ENCODE measurements at places on chromosomes 11 and 22.

DNA sequence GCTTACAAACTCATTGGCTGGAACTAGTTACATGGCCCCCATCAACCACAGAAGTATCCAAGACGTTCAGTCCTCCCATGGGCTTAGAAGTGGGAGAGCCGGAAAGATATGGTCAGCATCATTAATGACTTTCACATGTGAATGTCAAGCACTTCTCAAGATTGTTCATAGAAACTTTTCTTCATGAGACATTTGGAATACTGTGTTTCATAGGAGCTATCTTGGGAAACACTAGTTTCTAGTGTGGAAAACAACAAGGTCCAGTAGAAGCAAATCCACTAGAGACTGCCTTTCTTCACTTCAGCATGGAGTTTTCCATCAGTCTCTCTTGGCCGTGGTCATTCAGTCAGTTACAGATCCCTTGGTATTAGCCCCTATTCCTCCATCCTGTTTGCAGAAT lies 160.9 kb downstream of the C11orf91 start:
- no peak for DNase-seq

DNA sequence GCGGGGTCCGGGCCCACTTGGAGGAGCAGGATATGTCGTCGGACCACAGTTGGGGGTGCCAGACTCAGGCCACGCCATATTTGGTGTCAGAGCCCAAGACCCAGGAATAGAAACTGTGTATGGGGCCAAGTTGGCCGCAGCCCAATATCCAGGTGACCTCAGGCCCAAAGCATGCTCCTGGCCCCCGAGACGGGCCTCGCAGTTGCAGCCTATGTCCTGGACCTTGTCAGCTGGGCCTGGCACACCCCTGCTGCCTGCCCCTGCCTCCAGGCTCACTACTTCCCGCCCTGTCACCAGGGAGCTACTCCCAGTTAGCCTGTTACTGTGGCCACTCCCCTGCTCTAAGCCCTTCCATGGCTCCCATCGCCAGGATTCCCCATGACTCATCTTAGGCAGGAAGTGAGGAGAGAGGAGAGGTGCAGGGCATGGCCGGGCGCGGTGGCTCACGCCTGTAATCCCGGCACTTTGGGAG lies 23.1 kb downstream of the A4GALT start:
- no peak for DNase-seq

GRCh38 chr11:94305146-94305545 lies 766 bp downstream of the IZUMO1R start:
- DNase-seq, result no peak

GRCh38 chr22:49141761-49142160 lies 685.9 kb downstream of the BRD1 start:
- DNase-seq, result no peak

DNA sequence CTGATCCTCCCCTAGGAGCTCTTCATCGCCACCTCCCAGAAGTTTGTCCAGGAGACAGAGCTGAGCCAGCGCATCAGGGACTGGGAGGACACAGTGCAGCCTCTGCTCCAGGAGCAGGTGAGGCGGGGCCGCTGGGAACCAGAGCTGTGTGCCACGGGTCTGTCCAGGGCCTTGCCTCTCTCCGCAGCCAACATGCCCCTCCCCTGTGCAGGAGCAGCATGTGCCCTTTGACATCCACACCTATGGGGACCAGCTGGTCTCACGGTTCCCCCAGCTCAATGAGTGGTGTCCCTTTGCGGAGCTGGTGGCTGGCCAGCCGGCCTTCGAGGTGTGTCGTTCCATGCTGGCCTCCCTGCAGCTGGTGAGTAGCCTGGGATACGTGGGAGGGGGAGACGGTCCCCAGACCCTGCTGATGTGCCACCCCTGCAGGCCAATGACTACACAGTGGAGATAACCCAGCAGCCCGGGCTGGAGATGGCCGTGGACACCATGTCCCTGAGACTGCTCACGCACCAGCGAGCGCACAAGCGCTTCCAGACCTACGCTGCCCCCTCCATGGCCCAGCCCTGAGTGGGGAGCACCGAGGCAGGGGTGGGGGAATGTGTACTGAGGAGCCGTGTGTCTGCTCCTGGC lies 2.5 kb downstream of the SCO2 start:
- DNase-seq, result no peak

DNA sequence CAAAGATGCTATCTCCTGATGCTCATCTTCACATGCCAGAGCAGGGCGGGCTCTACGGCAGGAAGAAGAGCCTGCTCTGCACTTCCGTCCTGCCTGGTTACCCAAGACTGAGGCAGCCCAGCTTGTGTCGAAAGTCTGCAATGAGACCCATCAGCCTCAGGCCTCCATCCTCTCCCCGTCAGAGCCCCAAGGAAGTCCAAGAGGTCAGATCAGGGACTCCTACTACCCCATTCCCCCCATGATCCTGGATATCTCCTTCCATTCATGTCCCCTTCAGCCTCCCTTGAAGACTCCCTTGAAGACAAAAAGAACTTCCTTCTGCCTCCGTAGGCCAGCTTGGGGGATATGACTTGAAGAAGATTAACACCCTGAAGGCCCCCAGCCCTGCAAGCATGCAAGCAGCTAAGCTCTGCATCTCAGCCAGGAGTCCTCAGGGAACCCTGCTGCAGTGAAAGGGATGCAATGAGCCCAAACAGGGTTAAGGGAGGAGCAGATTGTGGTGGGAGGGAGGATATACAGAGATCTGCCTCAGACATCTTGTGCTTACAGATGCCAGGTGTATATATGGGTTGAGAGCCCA lies 85.6 kb downstream of the TRIM29 start:
- DNase-seq, result no peak

DNA sequence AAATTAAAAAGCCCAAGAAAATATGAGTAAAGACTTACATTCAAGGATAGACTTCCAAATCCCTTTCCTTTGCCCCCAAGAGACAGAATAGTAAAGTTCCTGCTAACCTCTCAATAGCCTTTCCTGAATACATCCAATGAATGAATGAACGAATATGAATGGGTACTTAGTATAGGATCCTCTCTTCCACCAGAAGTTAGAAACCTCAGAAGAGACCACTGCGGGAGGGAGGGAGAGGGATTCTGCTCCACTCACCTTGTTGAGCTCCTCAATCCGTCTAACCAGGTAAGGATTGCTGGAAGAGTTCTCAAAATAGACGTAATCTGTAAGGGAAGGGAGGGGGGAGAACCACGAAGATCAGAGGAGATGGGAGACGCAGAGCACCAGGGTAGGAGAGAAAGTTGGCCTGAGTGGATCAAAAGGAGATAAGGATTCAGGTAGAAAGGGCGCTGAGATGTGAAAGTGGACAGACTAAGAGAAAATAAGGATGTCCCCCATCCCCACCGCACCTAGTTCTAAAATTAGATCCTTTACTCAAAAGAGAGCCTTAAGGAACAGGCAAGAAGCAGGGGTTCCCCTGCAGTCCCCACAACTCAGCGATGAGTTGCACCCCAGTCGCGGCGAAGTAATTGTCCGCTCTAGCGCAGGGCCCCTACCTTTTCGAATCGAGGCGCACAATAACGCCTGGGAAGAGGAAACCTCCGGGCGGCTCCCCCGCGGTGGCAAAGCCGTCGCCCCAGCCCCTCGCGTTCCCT lies 1.1 kb downstream of the MTA2 start:
- peak; percentile 32 for DNase-seq

- no peak for DNase-seq
Measured at GRCh38 chr11:123382555-123383074, 47.5 kb upstream of the GRAMD1B start.

DNA sequence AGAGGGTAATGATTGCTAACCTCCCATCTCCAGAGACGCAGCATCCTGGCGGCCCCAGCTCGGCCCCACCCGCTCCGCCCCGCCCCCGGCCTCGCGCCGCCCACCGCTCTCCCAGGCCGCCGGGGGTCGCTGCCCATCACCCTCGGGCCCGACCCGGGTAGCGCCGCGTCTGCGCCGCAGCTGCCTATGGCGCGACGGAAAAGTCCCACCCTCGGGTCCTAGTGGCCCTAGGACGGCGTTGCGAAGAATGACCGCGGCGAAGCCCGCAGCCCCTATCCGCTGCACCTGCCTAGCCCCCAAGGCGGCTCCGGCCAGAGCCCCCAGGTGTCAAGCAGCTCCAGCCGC lies 457 bp downstream of the CPSF7 start:
- DNase-seq, result peak; percentile 88

DNA sequence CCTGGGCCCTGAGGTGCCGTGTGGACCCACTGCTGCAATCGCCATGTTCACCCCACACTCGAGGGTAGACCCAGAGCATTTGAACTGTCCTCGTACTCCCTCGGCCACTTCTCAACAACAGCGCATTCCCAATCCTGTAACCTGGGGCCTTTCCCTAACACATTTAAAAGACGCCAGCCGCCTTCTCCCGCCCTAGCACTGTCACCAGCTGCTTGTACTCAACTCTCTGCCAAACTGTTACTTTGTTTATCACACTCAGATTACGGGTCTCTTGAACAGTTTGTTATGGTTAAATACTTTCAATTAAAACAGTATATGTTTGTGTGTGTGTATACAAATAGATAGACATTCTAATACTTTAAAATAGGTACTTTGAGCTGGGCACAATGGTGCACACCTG lies 20.7 kb downstream of the CDKN1C start:
- DNase-seq, result no peak

- DNase-seq, result peak; percentile 69
Measured at GRCh38 chr11:7688238-7688826, 15.0 kb upstream of the CYB5R2 start.

DNA sequence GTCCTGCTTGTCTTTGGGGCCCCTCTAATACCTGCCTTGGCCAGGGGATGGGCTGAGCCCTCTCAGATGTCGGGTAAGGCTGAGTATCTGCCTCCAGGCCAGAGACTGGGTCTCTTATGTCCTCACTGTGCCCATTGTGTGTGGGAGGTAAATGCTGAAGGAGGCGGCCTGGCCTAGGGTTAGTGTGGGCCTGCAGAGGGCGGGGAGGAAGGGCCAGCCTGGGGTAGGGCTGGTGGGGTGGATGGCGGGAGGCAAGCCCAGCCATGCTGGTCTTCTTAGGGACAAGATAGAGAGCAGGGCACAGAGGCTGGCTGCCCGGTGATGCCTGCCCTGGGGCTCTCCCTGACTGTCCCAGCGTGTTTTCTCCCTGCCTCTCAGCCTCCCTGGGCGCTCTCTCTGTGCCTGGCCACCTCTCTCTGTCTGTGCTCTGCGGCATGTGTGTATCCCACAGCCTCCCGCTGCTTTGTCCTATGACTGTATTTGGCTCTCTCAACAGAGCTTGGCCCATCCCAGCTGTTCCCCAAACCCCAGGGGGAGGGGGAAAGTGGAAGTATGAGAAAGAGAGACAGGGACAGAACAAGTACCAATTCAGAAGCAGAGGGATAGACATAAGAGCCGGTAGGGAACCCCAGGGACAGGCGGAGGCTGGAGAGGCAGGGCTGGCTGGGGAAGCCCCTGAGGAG lies 57.0 kb downstream of the PDE2A start:
- no peak for DNase-seq

- DNase-seq, result peak; percentile 28
Measured at GRCh38 chr11:118290923-118291322, 13.6 kb upstream of the CD3E start.

GRCh38 chr11:69981119-69981784 lies 96.9 kb upstream of the ANO1 start:
- DNase-seq, result no peak

DNA sequence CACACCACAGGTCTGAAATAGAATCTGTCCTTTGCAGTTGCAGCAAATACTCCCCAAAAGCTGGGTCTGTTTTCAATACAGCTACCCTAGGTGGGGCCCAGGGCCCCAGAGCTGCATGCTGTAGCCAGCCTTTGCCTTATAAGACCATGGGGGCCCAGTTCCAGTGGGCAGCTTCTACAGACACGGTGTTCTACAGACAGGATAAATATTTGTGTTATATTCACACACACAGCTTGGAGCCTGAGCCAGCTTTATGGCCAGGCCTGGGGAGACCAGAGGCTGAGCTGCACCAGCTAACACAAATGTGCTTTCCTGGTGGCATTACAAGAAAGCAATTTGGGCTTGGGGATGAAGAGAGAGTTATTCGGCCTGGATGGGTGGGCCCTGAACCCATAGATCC lies 151.8 kb upstream of the NCAM1 start:
- no peak for DNase-seq

GRCh38 chr22:44341431-44342346 lies 28.9 kb upstream of the SHISAL1 start:
- DNase-seq, result no peak

DNA sequence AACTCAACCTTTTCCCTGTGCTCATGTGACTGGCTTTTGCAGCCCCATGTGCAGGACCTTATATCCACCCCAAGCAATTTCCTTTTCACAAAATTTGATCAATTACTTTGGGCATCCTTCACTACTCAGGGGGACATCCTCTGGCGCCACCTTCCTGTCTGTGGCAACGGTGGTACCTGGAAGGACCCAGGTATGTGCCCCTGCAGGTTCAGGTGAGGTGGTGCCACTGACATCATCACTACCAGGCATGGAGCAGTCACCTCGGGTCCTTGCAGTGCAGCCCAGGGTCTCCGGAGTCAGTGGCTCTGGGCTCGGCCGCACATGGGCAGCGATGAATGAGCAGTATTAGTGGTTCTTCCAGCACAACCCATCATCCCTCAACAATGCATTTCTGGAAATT lies 37.7 kb upstream of the B3GAT1 start:
- no peak for DNase-seq

DNA sequence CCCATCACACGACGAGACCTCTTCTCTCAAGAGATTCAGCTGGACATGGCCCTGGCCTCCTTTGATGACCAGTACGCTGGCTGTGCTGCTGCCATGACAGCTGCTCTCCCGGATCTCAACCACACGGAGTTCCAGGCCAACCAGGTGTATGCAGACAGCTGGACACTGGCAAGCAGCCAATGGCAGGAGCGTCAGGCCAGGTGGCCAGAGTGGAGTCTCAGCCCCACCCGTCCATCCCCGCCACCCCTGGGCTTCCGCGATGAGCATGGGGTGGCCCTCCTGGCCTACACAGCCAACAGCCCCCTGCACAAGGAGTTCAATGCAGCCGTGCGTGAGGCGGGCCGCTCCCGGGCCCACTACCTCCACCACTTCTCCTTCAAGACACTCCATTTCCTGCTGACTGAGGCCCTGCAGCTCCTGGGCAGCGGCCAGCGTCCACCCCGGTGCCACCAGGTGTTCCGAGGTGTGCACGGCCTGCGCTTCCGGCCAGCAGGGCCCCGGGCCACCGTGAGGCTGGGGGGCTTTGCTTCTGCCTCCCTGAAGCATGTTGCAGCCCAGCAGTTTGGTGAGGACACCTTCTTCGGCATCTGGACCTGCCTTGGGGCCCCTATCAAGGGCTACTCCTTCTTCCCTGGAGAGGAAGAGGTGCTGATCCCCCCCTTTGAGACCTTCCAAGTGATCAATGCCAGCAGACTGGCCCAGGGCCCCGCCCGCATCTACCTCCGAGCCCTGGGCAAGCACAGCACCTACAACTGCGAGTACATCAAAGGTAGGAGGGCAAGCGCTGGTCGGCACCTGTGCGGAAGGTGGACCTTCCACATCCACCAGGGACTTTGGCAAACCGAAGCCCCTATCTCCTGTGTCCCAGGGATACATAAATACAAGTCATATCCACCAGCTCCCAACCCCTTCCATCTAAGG lies 11.3 kb downstream of the CHRNA10 start:
- no peak for DNase-seq

GRCh38 chr22:49320714-49321476 lies 506.8 kb downstream of the BRD1 start:
- DNase-seq, result no peak

Measured in NAMALWA (cell line).